ENCODE measurements at places on chromosomes 12 and 14.

GRCh38 chr12:47763481-47764346 is 5.0 kb upstream of the RAPGEF3 start:
- no peak for DNase-seq

DNA sequence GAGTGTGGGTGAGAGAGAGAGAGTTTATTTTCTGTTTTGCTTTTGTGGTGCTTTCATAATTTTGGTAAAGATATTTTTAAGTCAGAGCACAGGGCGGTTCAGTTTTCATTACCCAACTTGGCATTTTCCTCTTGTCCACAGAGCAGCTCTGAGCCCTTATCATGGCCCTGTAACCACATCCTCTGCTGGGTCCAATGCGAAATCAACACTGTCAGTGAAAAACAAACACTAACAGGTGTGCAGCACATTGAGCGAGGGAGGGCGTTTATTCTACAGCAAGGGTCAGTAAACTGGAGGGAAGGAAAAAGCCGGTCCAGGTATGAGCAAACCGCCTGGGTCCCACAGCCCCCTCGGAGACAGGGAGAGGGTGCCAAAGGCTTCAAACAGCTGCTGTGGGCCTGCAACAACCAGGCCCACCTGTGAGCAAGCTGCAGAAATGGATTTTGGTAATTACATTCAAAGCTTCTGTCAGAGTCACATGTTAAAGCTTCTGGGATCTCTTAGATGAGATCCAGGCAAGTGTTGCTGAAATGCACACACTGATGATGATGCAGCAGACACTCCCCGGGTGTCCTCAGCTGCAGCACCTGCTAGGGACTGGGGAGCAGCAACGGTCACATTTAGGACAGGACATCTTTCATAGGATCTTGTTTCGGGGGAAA is 132.7 kb upstream of the DYRK2 start:
- no peak for DNase-seq

DNA sequence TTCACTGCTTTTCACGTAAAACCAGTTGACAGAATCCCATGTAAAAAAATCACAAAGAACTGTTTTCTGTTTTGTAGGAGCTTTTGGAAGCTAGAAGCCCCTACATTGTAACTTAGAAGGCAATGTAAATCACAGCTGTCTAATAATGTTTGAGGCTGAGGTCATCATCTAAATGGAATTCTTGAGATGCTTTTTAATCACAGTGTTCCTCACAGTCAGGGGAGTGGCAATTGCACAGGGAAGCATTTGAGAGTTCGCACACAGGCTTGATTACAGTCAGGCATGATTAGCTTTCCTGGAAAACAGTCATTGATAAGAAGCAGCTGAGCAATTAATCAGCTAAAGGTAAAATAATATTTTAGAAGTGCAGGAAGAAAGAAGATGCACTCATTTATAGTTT is 2.9 kb downstream of the SLC17A8 start:
- DNase-seq = no peak

DNA sequence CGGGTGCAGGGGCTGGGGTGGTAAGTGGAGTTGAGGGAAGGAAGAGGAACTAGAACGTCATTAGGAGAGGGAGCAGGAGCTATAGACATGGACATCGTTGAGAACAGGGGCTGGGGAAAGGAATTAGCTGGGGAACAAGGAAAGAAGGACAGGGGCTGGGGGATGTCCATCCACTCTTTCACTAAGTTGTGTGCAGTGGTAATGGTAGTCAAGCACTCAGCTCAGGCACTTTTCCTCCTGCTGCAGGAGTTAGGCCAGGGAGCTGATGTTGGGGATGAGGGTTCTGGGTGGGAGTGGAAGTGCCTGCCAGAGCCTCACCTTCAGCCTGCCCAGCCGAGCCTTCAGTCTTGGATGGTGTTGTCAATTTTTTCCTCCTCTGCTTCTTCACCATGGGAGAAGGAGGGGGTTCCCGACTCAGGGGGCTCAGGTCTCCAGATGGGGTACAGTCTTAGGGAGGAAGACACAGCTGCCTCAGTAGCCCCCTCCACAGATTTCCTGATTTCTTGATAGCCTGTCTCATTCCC is 9.2 kb downstream of the AGAP2 start:
- no peak for DNase-seq

GRCh38 chr14:24670594-24670993 is 36.6 kb upstream of the GZMB start:
- DNase-seq = no peak

DNA sequence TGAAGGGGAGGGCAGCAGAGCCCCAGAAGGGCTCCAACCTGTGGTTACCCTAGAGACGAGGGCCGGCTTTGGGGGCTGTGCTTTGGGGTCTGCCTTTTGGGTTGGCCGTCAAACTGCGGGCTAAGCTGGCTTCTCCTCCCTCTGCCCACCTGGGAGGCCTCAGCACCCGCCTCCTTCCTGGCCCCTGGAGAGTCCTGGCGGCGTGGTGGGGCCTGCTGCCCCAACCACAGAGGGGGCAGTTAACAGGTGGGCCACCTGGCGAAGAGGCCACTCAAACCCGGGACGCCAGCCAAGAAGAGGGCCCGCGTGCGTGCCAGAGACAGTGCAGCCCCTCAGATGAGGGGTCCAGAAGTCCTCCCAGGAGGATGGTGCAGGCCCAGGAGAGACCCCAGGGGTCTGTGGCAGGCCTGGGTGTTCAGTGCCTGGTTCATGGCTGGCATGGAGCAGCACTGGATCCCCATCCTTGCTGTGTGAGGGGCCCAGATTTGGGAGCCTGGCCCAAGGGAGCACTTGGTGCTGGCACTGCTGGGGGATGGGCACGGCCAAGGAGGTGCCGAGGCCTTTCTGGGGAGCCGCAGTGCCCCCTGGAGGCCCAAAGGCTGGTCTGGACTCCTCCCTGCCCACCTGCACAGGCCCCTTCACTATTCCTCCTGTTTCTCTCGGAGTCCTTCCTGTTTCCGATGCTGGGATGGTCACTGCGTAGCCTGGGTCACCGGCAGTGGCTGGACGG is 48.8 kb downstream of the LRCOL1 start:
- no peak for DNase-seq

- no peak for DNase-seq
These were observed 115.8 kb upstream of the MED13L start for GRCh38 chr12:116393255-116393654.

- no peak for DNase-seq
These were observed 326.6 kb downstream of the LRIG3 start for GRCh38 chr12:58593557-58594304.

GRCh38 chr12:7108003-7108795 is 815 bp downstream of the C1RL start:
- peak; percentile 45 for DNase-seq

DNA sequence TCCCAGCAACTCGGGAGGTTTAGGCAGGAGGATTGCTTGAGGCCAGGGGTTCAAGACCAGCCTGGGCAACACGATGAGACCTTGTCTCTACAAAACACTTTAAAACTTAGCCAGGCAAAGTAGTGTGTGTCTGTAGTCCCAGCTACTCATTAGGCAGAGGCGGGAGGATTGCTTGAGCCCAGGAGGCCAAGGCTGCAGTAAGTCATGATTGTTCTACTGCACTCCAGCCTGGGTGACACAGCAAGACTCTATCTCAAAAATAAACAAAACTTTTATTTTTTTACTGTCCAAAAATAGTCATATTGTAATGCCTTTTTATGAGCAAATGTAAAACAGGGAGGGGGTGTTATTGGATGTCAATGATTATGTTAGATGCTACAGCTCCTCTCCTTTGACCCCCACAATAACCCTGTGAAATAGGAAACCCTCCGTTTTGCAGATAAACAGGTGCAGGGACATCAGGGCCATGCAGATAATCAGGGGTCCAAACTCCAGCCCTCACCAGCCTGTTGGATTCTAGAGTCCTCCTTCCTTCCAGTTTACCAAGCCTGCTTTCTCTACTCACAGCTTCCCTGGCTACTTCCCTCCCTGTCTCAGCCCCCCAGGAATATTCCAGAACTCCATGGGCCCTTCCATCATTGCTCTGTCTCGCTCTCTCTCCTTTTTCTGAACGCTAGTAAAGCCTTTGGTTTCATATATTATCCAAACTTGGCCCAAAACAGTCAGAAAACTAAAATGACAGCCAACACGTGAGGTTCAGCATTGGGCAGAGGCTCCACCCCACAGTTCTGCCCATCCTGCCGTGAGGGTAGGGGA is 5.9 kb upstream of the FBLN5 start:
- DNase-seq = no peak

DNA sequence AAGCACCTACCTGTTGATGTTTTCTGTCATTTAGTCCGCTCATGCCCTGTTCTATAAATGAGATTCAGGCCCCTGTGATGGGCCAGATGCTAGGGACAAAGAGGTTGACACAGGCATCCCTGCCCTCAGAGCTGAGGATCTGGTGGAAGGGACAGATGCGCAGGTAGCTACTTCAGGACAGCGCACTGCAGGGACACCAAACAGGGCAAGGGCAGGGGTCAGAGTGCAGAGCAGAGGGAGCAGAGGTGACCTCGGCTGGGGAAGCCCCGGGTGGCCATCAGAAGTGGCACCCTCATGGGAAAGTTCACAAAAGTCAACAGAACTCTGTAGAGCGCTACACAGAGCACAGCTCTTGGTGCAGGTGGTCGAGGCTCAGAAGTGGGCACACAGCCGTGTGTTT is 5.6 kb upstream of the PNMA1 start:
- no peak for DNase-seq

DNA sequence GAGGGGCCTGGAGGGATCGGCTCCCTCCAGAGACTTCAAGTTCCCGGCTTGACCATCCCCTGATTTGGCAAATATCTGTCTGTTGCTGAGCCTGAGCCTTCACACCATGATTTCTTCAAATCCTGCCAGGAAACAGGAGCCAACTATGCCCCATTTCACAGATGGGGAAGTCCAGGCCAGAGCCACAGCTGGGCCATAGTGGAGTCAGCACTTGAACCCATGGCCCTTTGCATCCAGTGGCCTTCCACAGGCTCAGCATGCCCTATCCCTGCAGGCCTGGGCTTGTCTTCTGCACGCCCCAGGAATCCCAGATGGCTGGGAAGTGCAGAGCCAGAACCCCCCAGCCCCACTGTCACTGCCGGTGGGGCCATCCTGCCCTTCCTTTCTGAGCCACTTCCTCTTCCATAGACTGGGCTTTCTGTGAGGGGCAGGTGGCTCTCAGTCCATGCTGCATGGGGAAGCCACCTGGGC is 44.9 kb downstream of the CYP46A1 start:
- no peak for DNase-seq

DNA sequence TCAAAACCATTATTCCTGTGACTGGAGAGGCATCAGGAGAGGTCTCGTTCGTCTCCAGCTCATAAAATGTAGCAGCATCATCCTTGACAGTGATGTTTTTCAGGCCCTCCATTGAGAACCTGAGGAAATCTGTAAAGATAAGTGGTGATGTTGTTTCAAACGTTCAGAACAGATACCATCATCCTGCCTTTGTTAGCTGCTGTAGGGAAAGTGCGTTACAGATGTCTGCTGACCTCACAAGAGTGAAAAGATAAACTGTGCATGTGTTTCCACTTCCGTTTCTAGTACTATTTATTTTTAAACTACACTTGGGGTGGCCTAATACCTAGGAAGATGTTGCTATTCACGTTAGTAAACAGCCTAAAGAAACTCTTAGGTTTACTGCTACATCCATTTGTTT is 28.4 kb downstream of the BCL2L14 start:
- DNase-seq = no peak

DNA sequence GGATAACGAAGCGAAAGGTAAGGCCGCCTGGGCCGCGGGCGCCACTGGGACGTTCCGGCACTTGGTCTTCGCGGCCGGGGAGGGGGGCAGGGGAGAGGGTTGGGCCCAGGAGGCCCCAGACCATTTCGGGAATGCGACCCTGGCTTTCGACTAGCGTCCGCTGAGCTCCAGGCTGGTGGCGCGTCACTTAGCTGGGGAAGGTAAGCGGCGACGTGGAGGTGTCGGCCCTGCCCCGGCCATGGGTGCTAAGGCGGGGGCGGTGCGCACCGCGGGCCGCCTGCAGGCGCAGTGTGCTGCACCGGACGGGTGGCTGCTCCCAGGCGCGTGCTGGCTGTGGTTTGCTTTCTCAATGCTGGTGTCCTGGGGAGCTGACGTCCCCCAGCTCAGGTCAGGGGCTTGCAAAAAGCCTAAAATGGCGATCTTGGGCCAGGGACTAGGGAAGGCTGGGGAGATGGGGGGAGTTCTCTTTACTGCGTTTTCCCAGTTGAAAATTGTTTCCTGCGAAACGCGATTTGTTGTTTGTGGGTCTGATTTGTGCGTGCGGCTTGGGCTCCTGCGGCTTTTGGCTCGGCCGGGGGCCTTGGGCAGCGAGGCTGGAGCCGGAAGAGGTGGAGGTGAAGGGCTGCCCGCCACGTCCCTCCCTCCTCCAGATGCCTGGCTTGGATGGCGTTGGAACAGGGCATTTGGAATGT is 1.2 kb downstream of the HOXC10 start:
- DNase-seq = no peak

- DNase-seq = no peak
These were observed at the start of gene MIA2 for GRCh38 chr14:39233680-39234326. Gene MIA2, plus strand, starts transcription at chr14:39233915. Its CDS starts 200 bp downstream, at chr14:39234115.

DNA sequence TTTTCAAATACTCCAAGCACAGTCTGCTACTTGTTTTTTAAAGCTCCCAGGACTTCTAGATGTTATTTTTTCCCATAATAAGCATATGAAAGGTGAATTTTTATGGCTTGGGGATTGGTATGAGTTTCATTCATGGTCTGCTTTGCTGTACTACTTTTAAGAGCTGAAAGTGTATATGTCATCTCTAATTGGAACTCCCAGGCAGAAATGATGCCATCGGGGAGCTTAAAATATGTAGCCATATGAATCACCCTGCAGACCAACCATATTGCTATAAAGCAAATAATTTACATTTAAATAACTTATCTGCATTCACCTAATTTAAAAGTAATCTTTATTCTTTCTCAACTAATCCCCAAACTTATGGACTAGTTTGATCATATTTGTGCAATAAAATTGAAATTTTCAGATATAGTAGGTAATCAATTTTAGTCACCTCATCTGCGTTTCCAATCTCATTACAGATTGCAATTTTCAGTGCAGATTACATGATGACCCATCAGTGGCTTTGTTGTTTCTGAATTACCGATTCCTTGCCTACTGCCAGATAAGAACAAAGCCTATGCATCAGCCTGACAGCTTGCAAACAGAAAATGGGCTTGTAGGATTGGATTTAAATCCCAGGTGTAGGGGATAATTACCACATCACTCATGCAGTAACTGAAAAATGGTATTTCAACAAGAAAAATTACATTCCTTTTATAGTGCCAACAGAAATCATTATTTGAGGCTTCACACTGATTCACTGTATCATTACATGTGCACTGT is 689.4 kb downstream of the NOVA1 start:
- DNase-seq = no peak

- DNase-seq = no peak
These were observed 13.4 kb upstream of the GPRC5A start for GRCh38 chr12:12877781-12878455.

- DNase-seq = no peak
These were observed 126.0 kb upstream of the AMIGO2 start for GRCh38 chr12:47205532-47206449.

GRCh38 chr12:98453492-98453891 is 61.9 kb upstream of the TMPO start:
- no peak for DNase-seq

Measured in stimulated activated CD4-positive, alpha-beta T cell treated with anti-CD3 and anti-CD28 coated beads, TNF-alpha, amount 100 ng/mL, for 1 hour (primary cell).